ENCODE measurements at places on chromosomes 7 and 10.

DNA sequence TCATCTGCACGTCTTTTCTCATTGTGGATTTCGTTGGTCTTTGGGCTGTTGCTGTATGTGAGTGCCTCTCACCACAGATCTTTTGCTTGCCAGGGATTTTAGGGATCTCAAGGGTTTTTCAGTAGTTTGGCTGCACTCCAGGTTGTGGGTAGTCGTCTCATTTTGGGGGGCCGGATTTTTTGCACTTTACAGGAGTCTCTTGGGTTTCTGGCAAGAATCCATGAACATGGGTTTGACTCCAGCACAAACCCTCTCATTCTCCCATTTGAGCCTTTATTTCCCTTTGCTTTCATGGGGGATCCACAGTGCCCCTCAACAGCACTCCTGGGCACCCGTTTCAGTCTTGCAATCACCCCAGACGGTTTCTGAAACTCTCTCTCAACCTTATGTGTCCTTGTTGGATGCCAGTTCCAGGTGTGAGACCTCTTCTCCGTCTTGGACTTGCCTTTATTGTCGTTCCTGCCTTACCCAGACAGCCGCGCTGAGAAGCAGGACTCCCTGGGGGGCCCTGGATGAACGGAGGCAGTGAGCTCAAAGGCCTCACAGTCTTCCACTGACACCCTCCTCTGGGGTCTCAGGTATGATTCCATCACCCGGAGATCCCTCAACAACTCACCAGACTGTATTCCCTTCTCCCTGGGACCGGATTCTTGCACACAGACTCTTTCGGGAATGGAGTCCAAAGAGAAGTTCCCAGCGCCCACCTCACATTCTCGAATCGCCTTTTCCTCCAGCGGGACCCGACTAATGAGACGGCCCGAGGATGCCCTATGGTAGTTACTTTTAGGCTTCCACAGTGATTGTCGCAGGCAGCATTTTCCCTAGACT is 18.8 kb upstream of the ZNF273 start:
- DNase-seq, result no peak

- no peak for DNase-seq
Measured at GRCh38 chr10:47378606-47379444, 5.3 kb downstream of the ZNF488 start.

GRCh38 chr10:3493621-3494020 is 291.4 kb downstream of the KLF6 start:
- no peak for DNase-seq

DNA sequence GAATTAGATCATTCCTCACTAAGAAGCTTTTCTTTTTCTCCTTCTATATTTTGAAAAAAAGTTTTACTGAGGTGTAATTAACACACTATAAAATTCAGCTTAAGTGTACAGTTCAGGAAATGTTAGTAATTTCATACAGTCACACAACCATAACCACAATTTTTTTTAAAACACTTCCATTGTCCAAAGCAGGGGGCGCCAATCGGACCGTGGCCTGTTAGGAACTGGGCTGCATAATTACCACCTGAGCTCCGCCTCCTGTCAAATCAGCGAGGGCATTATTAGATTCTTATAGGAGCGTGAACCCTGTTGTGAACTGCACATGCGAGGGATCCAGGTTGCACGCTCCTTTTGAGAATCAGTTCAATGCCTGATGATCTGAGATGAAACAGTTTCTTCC is 427.1 kb downstream of the TFEC start:
- no peak for DNase-seq

DNA sequence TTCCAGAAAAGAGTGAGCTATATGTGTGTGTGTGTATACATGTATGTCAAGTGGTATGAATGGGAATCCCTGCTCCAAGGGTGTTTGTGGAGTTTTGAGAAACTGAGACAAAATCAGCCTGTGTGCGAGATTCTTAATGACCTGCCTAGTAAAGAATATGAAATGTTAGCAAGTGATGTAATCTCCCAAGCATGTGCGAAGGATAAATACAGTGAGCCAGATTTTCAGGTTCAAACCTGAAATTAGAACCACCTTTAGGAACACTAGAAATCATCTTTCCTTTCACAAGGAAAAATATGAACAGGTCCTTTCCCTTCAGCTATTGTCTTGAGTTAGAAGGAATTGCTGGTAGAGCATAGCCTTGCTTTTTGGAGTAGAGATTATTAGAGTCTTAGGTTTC is 457.6 kb downstream of the LRMDA start:
- DNase-seq, result no peak

GRCh38 chr10:88853155-88853881 is 1.7 kb upstream of the ANKRD22 start:
- peak; percentile 98 for DNase-seq

DNA sequence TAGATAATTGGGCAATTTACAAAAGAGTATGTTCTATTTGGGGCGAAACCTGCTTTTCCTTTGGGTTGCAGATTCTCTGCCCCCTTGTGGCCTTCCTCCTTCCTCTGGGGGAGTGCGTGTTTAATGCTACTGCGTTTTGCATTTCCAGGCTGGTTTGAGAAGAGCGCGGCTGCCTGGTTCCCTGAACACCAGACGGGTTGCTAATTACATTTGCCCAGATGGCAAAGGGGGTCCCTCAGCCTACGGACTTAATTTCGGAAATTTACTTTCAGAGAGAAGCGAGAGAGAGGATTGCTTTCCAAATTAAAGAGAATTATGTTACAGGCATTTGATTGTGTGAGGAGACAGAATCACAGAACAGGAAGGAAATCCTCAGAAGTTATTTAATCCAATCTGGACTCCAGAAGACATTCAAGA is 91.9 kb upstream of the JAZF1 start:
- peak; percentile 65 for DNase-seq

GRCh38 chr10:84241185-84241790 is at the start of gene LRIT1:
LRIT1 (minus strand) TSS chr10:84241546; CDS start chr10:84241439, 107 bp downstream.
- no peak for DNase-seq

- no peak for DNase-seq
Measured at GRCh38 chr10:4083509-4084003, 298.5 kb upstream of the KLF6 start.

DNA sequence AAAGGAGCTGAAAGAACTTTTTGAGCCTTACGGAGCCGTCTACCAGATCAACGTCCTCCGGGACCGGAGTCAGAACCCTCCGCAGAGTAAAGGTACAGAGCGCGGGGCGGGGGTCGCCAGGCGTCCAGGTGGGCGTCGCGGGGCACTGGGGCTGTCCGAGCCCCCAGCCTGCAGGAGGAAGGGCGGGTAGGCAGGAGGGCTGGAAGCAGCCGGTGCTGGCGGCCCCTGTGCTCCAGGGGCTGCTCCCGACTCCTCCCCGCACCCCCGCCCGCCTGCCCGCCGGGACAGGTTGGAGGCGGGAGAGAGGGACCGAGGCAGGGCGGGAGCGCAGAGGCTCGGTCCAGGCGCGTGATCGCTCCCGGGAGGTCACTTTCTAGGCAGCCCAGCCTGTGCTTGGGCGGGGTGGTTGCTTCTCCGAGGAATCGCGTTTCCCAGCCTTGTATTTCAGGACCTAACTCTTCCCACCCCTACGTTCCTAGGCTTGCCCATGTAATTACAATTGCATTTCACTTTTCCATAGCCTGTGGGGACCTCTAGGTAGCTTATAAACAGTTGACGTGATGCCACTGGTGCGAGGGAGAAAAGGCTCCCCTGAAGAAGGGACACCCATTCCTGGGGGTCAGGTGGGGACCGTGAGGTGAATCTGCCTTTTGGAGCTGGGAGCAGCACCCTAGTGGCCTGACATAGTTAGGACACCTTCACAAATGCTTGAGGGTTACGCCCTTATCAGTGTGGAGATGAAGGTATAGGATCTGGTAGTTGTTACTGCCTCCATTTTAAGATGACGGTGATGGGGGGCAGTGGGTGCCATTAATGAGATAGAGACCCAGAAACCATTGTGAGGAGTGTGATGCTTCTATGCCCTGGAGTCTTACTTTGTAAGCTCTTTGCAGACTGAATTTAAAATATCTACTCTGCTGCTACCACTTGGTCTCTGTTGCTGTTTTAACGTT is 148.2 kb downstream of the CELF2 start:
- DNase-seq, result peak; percentile 69

DNA sequence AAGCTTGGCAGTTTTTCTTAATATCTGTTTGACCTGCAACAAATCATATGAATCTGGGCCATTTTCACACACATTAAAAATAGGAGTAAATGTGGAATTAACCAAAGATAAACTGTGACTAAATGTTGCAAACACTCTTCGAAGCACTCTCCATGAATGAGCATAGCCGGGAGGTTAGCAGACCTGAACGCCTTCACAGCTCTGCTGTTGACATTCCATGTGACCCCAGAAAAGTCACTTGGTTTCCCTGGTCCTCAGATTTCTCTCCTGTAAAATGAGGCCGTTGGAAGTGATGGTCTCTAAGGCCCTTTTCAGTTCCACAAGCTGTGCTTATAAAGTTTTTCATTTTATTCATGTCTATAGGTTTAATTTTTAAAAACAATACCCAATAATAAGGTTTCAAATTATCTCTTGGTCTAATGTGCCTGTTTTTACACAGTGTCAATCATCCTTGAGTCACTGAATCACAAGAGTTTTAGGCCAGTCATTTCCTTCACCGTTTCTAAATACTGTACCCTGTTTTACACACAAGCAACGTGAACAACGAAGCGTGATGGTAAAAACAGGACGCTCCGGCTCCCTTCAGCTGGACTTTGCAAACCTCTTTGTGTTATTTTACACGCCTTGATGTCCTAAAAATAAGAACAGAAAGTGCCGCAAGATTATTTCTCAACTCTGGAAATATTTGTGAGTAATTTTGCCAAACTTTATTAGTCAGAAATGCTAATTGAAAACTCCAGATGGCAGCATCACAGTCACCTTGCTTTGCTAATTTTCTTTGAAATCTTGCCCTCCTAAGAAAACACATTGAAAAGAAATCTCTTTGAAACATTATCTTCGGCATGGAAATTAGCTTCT is 38.6 kb upstream of the MET start:
- peak; percentile 61 for DNase-seq

- DNase-seq, result no peak
Measured at GRCh38 chr7:101115215-101115614, 11.7 kb upstream of the SERPINE1 start.
